ENCODE measurements at places on chromosomes 2 and 18. TPM values are rescaled to one million over a fixed set of nuclear protein-coding genes. Genes with fewer than 3 reads are reported as not detected.

DNA sequence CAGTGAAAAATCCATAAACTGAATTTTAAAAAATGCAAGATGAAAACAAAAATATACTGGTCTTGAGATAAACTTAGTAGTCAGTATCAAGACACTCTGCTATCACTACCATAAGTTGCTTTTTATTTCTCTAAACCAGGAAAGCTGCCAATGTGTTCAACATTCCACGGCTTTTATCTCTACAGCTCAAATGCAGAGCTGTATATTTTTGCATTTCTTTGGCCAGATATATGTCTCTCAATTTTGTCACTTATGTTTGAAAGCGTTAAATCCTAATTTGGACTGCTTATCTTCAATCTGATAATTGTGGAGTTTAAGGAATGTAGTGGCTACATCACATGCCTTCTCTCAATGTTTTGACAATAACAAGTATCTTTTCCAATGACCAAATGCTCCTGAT is 609.5 kb downstream of the EPHA4 start:
- no peaks in the 10 kb centered on the region for H3K36me3 ChIP-seq
- H3K27ac ChIP-seq: no peak overlapping the region
- H3K27me3 ChIP-seq: no peaks in the 10 kb centered on the region
- peaks cover 6% of the 10 kb centered on the region for H3K4me1 ChIP-seq
- H3K4me3 ChIP-seq: no peak overlapping the region

DNA sequence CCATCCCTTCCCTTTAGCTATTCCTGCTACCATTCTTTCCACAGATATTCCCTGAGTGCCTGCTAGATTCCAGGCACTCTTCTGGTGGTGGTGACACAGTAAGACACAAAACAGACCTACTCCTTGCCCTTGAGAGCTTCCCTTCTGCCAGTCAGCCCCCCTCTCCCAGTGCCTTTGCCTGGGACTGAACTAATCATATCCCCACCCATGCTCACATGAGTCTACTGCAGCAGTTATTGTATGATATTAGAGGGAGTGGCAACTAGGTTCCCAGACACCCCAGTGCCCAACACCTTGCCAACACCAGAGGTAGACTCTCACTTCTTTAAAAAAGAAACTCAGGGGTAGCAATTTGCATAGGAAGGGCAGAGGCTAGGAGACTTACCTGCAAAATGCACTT is 7.2 kb upstream of the LBH start:
- H3K27ac ChIP-seq: no peak overlapping the region
- H3K36me3 ChIP-seq: no peaks in the 10 kb centered on the region
- no peaks in the 10 kb centered on the region for H3K27me3 ChIP-seq
- peaks cover 15% of the 10 kb centered on the region for H3K4me1 ChIP-seq

GRCh38 chr2:241961454-241961853 is 91.9 kb downstream of the RTP5 start:
- peaks cover 10% of the 10 kb centered on the region for H3K4me1 ChIP-seq
- DNase-seq: no peak
- H3K4me3 ChIP-seq: no peak overlapping the region
- no peak overlapping the region for H3K27ac ChIP-seq
- no peaks in the 10 kb centered on the region for H3K27me3 ChIP-seq
- H3K36me3 ChIP-seq: no peaks in the 10 kb centered on the region

GRCh38 chr2:60756097-60757087 is at the start of gene PAPOLG:
Gene PAPOLG (plus strand): TSS chr2:60756268. CDS start chr2:60756479, 211 bp downstream.
- H3K27ac ChIP-seq: peak within 1 kb of the TSS; percentile 94
- H3K4me3 ChIP-seq: peak within 1 kb of the TSS; percentile 82
- H3K36me3 ChIP-seq: no peaks in the 10 kb centered on the region
- DNase-seq: no peak

DNA sequence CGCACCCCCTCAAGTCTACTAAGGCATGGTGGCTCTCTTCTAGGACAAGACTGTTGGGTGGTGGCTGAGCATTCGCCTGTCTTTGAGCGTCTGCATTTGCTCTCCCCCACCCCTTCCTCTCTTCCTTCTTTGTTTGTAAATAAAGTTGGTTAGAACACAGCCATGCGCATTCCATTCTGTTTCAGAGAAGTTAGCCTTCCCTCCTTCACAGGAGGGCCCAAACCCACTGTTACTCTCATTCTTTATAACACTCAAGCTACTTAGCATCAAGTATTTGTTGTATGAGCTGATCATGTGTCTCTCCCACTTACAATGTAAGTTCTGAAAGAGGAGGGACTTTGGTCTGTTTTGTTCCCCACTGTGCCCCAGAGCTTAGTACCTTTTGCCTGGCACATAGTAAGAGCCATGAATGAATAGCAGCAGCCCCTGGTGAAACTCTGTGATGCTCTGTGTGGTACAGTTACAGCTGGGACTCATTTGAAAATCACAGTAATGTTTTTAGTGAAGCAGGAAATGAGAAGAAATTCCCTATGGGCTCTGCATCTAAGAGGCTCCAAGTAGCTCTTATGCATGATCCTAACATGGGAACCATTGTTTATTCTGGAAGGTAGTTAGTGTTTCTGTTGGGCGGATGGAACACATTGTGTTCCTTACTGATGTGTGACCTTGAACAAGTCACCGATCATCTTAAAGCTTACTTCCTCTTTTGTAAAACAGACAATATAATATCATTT is 7.7 kb downstream of the MGAT5 start:
- H3K4me1 ChIP-seq: peaks cover 45% of the 10 kb centered on the region
- H3K27me3 ChIP-seq: no peaks in the 10 kb centered on the region
- H3K36me3 ChIP-seq: no peaks in the 10 kb centered on the region
- H3K27ac ChIP-seq: no peak overlapping the region
- no peak overlapping the region for H3K4me3 ChIP-seq
- no peak for DNase-seq

- no peaks in the 10 kb centered on the region for H3K27me3 ChIP-seq
- peaks cover 95% of the 10 kb centered on the region for H3K4me1 ChIP-seq
- DNase-seq: no peak
- H3K36me3 ChIP-seq: no peaks in the 10 kb centered on the region
- no peak overlapping the region for H3K27ac ChIP-seq
- H3K4me3 ChIP-seq: no peak overlapping the region
Measured at GRCh38 chr18:9925369-9925768, 11.6 kb downstream of the VAPA start.

DNA sequence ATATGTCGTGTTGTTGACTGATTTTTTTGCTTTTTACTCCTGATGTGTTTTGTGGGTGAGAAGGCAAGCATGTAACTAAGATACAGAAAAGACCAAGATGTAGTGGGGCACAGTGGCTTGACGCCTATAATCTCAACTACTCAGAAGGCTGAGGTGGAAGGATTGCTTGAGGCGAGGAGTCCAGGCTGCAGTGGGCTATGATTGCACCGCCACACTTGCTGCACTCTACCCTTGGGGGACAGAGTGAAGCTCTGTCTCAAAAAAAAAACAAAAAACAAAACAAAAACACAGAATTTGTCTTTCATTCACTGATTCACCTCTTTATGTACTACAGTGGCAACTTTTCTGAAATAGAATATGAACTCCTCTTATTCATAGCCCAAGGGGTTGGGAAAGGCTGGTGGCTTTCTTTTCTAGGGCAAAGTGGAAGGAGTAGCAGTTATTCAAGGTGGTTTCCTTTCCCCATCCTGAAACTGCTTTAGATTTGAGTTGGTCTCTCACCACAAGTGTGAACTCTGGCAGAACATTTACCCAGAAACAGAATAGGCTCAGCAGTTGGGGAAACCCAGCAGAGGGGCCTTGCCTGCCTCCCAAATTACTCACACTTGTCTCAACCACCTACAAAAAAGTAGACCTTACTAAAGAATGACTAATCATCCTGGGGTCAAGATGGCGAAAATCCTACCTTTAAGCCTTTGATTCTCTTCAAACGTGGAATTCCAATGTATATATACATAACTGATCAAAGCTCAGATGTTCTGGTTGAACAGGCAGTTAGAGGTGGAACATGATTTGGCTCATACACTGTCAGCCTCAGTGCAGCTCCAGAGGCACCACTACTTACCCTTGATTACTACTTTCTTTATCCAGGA is 6.5 kb downstream of the TANK start:
- H3K36me3 ChIP-seq: peaks cover 9% of the 10 kb centered on the region
- H3K4me1 ChIP-seq: peaks cover 63% of the 10 kb centered on the region
- no peak overlapping the region for H3K27ac ChIP-seq
- no peaks in the 10 kb centered on the region for H3K27me3 ChIP-seq
- H3K4me3 ChIP-seq: no peak overlapping the region
- no peak for DNase-seq

DNA sequence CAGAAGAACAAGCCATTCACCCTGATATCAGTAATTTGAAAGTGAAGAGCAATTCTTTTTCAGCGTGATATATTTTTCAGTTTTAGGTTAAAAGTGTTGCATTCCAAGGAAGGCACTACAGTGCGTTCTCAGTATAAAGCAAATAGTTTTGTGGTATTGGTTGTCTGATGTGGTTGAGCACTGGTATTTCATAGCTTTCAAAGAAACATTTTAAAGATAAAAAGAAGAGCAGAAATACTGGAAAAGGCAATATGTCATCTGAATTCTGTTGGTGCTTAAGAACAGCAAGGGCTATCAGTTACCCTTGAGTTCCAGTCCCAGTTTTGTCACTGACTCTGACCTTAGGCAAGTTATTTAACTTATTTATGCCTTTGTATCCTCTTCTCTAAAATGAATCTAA is 191.6 kb downstream of the BABAM2 start:
- peaks cover 51% of the 10 kb centered on the region for H3K4me1 ChIP-seq

Gene LAMA3
- total RNA-seq: 106 TPM
